ENCODE measurements at places on chromosomes 7 and 10.

DNA sequence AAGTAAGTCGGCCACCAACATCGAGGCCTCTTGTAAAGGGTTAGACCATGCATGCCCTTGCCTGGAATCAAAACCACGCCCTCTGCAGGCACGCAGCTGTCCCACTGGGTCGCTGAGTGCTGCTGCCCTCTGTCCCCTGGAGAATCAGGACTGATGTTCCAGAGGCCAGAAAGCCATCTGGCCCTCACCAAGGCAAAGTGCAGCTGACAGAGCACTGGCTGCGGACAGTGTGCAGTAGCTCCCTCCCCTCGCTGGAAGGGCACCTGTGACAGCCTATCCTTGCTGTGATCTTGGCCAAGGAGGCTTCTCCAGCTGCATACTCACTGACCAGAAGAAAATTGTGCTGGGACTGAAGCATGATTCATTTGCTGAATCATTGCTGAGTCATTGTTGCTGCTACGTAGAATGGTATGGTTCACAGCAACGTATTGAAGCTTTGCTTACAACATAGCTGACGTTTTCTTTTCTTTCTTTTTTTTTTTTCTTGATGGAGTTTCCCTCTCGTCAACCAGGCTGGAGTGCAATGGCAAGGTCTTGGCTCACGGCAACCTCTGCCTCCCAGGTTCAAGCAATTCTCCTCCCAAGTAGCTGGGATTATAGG, 30.4 kb downstream of the DDC start:
- no peak for DNase-seq

DNA sequence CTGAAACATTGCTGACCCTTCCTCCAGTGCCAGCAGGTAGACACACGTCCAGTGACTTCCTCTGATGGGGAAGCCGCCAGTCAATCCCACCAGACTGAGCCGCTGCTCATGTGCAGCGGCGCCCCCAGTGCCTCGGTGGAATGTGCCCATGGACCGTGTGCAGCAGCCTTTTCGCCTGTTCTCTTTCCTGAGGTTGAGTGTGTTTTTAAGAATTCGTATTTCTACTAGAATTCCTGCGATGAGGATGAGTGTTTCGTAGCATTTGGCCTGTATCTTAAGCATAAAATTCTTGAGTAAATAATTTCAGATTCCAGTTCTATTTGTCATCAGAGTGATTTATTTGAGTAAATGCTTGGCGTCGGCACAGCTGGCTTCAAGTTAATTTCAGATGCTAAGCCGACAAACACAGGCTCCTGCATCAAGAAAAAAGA, 35.4 kb downstream of the BNIP3 start:
- DNase-seq: no peak

DNA sequence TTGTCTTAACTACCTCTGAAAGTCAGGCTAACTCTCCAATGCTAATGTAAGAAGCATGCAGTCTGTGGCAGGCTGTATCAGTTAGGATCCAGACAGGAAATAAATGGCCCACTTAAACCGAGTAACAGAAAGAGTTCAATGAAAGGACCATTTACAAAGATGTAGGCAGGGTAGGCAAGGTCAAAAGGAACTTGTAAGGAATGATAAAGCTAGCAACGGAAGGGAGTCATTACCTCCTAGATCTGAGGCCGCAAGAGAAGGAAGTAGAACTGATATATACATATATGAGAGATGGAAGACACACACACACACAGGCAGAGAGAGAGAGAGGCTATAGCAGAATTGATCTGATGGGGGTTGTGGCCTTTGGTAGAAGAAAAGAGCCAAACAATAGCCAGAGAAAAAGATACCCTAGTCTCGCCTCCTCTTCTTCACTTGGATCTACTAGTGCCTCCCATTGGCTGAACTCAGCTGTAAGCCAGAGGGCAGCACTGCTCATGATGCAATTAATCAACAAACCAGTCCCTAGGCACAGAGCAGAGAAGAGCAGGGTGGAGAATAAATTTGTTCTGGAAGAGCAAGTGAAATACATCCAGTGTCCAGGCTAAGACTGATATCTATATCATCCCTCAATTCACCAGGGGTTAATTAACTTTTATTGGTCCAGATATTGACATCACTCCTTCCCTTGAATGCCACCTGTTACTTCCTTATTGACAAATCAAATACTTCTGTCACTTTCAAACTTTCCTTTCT, 91.2 kb downstream of the LSMEM1 start:
- no peak for DNase-seq

- DNase-seq: no peak
Observed at GRCh38 chr7:75835688-75836285, 22.2 kb upstream of the CCL24 start.

- no peak for DNase-seq
Observed at GRCh38 chr7:139660317-139661042, 117.3 kb downstream of the HIPK2 start.

DNA sequence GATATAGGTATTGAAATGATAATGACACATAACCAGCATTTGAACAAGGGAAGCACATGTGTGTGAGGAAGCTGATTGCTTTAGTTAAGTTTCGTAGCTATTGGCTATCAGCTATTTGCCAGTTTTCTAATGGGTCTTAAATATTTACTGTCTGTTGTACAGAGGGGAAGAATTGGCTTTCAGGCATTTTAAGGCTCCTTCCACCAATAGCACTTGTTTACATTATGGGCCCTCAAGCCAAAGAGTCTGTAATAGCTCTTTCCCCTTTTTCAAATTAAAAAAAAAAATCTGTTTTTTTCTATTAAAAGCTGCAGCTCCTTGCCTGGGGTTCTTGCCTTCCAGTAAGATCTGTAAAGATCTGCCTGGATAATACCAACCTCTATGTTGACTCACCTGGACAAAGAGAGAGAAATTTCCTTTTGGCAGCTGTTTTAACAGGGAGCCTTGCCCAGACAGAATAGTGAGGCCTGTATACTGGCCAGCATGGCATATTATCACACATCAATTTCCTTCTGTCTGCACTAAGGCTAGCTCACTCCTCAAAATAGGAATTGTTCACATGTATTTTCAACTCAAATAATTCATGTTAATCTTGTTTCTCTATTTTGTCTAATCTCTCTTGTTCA, 104.7 kb upstream of the LRGUK start:
- no peak for DNase-seq

DNA sequence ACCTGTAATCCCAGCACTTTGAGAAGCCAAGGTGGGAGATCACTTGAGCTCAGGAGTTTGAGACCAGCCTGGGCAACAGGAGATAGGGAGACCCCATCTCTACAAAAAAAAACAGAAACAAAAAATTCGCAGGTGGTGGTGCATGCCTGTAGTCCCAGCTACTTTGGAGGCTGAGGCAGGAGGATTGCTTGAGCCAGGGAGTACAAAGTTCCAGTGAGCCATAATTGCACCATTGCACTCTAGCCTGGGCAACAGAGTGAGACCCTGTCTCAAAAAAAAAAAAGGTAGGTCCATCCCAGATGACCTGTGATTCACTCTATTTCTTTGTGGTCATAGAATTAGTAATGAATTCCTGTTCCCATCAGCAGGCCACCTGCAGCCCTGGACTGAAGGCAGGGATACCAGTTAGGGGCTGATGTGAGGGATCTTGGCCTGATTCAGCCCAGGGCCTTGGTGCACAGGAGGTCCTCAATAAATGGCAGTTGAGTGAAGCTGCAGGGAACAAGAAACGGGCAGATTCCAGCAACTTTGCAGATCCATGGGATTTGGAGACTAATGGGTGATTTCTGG, at the start of gene MYH16:
TSS of gene MYH16 (plus strand) at position 364 of the 570 bp plus-strand sequence.
- no peak for DNase-seq

GRCh38 chr10:99913831-99914235, 95.9 kb downstream of the DNMBP start:
- DNase-seq: no peak

GRCh38 chr10:50464004-50464409, 159.7 kb downstream of the SGMS1 start:
- DNase-seq: no peak

DNA sequence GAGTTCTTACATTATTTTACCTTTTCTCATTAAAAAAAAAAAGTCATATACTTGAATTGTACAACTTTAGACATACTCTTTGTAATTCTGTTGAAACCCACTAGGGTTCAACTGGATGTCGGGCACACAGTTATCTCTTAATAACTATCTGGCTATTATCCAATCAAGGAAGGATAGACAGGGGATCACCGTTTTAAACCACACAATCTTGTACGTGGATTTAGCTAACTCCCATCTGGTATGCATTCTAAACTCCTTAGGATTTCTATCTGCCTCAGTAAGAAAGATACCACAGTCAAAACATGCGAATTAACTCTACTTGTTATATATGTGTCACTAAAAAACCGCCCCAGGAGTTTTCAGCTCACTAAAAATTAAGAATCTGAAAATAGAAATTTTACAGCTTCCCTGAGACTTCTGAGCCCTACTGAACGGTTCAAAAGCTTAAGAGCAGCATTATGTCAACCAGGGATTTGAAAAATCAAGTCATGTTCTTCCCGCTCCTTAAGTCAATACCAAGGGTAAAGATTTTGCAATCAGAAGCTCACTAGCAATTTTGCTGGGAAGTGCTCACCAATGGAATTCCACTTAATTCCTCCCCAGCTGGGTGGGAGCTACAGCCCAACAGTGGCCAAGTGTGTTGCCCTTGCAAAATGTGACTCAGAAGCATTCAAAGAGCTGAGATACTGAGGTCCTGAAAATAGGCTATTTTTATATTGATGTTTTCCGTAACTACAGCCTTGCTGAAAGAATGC, 267.0 kb downstream of the FRMD4A start:
- DNase-seq: no peak

DNA sequence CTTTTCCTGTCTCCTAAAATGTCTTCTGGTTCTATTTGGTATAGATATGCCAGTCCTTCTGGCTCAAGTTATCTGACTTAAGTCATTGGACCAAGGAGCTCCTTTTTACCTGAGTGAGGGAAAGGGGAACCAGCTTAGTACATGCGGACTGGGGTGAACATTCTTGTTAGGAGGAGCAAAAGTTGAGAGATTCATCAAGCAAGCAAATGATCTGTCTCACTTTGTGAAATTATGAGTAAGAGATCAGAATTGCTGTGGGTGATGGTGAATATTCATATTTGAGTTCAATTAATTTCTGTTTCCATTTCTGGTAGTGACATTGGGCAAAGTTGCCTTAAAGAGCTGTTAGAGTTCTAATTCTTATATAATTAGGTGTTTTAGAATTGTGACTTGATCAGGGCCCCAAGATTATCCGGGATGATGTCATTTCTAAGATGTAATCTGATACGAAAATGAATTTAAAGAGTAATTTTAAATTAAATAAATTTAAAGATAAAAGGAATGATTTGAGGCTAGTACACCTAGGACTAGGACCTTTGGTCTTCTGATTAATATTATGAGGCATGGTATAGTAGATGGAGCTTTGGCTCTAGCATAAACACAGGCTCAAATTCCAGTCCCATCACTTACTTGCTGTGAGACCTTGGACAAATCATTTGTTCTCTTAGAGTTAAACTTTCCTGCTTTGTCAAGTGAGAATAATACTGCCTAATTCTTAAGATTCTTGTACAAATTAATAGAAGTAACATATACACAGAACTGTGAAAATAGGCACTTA, 60.4 kb upstream of the STRIP2 start:
- DNase-seq: no peak

DNA sequence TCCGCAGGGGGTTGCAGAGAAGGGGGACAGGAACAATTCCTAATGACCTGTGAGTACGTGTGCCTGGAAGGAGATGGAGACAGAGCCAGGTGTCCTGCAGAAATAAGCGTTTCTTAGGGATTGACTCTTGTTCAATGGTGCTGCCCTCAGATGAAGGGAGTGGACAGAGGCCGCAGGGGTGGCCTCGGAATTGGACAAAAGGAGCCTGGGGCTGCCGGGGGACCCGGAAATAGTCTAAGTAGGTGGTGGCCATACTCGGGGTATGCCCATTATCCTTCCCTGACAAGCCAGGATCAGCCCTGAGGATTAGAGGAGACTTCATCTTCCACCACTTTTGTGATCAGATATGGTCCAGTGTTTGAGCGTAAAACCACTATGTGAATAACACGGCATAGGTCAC, 39.2 kb downstream of the ELFN1 start:
- DNase-seq: no peak

DNA sequence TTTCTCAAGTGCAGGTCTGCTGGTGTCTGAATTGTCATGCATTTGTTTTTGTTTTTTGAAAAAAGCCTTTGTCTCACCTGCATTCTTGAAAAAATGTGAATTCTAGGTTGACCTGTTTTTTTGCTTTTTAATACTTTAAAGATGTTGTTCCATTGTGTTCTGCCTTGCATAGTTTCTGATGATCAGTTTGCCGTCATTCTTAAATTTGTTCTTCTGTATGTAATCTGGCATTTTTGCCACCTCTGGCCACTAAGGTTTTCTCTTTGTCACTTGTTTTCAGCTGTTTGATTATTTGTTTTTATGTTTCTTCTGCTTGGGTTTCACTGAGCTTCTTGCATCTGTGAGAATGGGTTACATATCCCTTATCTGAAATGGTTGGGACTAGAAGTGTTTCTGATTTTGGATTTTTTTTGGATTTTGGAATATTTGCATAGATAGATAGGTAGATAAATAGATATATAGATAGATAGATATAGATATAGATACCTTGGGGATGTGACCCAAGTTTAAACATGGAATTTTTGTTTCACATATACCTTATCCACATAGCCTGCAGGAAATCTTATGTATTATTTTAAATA, 16.5 kb downstream of the MGMT start:
- DNase-seq: no peak

GRCh38 chr10:73840056-73840402, 28.6 kb upstream of the NDST2 start:
- DNase-seq: no peak

GRCh38 chr7:11319491-11320274, 346.0 kb downstream of the PHF14 start:
- DNase-seq: no peak

GRCh38 chr7:101124376-101125056, 2.4 kb upstream of the SERPINE1 start:
- no peak for DNase-seq

DNA sequence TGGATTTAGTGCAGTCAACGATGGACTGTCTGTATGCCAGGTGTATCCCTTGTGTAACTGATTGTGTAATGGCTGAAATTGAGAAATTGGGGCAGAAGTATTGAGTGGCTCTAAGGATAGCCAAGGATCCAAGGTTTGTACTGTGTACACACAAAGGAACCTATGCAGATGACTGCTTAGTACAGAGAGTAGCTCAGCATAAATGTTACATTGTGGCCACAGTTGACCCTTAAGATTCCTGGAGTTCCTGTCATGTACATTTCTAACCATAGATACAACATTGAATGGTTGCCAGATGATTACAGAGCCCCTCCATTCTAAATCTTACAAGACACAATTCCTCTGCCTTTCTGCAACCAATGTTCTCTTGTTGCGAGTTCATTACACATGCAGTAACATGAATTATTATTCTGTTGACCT, 25.3 kb downstream of the CCDC126 start:
- no peak for DNase-seq

GRCh38 chr10:133087045-133087678, 562 bp upstream of the ADGRA1 start:
- no peak for DNase-seq

Measured in activated CD8-positive, alpha-beta memory T cell treated with anti-CD3 and anti-CD28 coated beads for 24 hours (primary cell).